Hematopoietic multipotent progenitor cell treated with erythropoietin and hydrocortisone succinate and interleukin-3 and kit ligand, for 17 days (in vitro differentiated cells): ENCODE measurements at places on chromosomes 11 and 22.

- DNase-seq = no peak
Observed at GRCh38 chr11:95495706-95496105, 264.7 kb upstream of the SESN3 start.

GRCh38 chr11:119307219-119307618 lies 9.7 kb downstream of the MCAM start:
- DNase-seq = no peak

GRCh38 chr11:106480581-106481190 lies 403.2 kb downstream of the AASDHPPT start:
- no peak for DNase-seq

- DNase-seq = no peak
Observed at GRCh38 chr22:41513391-41513790, 30.9 kb downstream of the POLR3H start.

DNA sequence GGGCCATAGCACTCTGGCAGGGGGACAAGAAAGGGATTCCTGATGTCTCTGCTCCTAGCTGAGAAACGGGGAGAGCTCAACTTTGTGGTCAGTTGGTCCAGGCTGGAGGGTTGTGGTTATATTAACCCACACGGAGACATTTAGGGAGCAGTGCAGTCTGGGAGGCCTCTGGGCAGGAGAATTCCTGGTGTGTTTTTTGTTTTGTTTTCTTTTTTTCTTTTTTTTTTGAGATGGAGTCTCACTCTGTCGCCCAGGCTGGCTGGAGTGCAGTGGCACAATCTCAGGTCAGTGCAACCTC lies 88.0 kb upstream of the SHISAL1 start:
- DNase-seq = no peak

DNA sequence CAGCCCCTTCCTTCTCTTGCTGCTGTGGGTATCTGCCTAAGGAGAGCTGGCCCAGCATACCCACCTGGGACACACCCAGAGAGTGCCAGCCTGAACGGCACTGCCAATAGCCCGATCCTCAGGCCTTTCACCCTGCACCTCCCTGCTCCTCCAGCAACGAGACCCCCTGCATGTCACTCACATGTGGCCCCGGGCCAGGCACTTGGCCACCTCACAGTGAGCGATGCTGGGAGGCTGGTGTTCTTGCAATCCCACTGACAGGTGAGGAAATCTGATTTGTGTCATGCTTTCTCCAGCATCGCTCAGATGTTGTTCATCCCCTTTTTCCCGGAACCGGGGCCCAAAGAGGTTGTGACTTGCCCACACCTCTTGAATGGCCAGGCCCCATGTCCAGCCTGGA lies 20.5 kb downstream of the DAGLA start:
- no peak for DNase-seq

- no peak for DNase-seq
Observed at GRCh38 chr11:134847083-134847715, 435.2 kb upstream of the B3GAT1 start.

GRCh38 chr11:2775626-2776350 lies 76.0 kb upstream of the KCNQ1OT1 start:
- no peak for DNase-seq

- DNase-seq = no peak
Observed at GRCh38 chr22:40030758-40031095, 36.0 kb downstream of the FAM83F start.

GRCh38 chr22:23242473-23243001 lies 62.2 kb downstream of the BCR start:
- DNase-seq = no peak

GRCh38 chr22:27060190-27060589 lies 402.8 kb downstream of the MIAT start:
- no peak for DNase-seq

GRCh38 chr22:44191036-44191454 lies 10.3 kb downstream of the PARVG start:
- no peak for DNase-seq

- no peak for DNase-seq
Observed at GRCh38 chr11:96137373-96137772, 205.6 kb downstream of the MAML2 start.

DNA sequence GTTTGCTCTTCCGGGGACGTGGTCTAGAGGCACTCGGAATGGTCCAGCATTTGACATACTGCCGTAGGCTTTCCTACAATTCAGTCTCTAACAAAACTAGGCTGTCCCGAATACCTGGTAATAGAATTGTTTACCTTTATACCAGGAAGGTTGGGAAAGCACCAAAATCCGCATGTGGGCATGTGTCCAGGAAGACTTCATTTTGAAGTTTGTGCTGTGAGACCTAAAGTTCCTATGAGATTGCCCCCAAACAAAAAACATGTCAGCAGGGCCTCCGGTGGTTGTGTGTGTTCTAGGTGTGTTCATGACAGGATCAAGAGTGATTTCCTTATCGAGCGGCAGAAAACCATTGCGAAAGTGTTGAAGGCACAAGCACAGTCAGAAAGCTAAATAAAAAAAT lies 26.1 kb downstream of the HSPA8 start:
- DNase-seq = no peak

DNA sequence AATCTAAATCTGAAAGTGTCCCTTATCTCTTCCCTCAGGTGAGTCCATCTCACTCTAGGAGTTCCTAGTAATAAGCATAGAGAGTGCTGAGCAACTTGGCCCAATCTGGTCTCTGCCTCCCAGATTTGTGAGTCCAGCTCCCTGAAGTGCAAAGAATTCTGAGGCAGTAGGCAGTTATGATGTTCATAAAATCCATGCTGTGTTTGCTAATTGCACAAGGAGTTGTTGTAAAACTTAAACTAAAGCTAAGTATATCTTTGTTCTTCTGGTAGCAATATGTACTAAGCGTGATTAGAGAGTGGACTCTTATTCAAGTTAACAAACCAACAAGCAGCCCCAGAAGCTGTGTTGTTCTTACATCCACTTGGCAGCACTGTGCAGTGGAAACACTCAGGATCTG lies 7.6 kb upstream of the PTH start:
- DNase-seq = no peak

GRCh38 chr11:129593098-129593497 lies 217.4 kb downstream of the BARX2 start:
- no peak for DNase-seq

DNA sequence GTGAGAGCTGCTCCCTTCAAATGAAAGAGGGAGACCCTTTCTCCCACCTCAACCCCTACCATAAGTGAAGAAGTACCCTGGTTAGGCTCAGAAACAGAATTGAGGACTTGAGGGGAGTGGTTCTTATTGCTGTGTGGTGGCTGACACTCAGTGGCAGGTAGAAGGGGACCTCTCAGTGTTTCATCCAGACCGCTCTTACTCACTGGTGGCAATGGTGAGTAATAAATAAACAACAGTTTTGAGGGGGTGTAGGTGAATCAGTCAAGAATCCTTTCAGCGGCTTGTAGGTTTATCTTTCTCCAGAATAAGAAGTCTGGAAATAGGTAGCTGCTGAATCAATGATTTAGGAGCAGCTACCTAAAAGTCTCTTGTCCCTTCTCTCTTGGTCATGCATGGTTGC lies 403.4 kb upstream of the B3GAT1 start:
- no peak for DNase-seq

GRCh38 chr11:37560346-37560745 lies 962.3 kb upstream of the RAG2 start:
- DNase-seq = no peak

DNA sequence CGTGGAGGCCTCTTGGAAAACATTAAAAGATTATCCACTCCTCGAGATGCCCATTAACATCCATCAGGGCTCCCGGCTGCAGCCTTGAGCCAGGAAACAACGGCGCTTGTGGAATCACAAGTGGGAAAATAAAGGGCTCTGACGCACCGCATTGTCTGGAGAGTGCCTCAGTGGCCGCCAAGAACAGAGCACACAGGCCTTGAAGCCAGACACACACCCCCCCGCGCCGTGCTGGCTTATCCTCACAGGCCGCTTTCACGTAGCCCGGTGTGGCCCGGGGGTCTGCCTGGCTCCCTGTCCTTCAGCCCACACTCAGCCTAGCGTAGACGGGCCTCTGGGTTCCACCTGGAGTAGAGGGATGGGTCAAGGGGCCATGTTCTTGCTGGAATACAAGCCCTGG lies 1020.5 kb downstream of the BRD1 start:
- no peak for DNase-seq

- no peak for DNase-seq
Observed at GRCh38 chr11:86745571-86745970, 54.8 kb upstream of the PRSS23 start.

GRCh38 chr11:134477486-134477885 lies 65.4 kb upstream of the B3GAT1 start:
- DNase-seq = no peak

DNA sequence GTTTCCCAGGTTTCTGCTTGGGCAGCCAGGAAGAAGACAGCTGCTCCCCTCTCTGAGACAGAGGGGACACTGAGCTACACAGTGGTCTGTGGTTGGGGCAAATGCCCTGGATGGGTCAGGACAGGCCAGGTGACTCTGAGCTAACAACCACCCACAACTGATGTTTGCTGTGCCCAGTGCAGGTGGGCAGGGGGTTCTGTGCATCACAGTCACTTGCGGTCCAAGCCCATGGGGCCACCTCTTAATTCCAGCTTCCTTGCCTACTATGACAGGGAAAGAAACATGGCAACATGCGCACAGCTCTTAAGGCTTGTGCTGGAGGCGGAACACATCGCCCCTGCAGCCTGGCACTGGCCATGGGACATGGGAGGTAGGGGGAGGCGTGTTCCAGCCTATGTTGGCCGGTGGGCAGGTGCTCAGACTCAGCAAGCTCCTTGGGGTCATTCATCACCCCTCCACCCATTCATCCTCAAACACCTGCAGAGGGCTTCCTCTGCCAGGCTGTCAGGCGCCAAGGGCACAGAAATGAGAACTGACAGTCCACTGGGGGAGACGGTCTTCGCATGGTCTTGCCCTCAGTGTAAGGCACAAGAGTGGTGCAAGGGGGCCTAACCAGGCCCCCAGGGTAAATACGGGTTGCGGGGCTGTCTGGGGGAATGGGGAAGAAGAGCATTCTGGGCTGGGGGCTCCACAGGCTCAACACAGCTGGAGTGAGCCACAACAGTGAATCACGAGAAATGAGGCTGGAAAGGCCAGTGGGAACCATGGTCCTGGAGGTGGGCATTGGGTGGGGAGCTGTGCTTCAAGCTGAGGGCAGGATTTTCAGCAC lies 55.6 kb downstream of the ARFGAP3 start:
- no peak for DNase-seq

GRCh38 chr22:24155627-24156140 lies 25.6 kb upstream of the SUSD2 start:
- no peak for DNase-seq

- DNase-seq = peak; percentile 64
Observed at GRCh38 chr22:29313126-29313575, 2.3 kb downstream of the RASL10A start.

DNA sequence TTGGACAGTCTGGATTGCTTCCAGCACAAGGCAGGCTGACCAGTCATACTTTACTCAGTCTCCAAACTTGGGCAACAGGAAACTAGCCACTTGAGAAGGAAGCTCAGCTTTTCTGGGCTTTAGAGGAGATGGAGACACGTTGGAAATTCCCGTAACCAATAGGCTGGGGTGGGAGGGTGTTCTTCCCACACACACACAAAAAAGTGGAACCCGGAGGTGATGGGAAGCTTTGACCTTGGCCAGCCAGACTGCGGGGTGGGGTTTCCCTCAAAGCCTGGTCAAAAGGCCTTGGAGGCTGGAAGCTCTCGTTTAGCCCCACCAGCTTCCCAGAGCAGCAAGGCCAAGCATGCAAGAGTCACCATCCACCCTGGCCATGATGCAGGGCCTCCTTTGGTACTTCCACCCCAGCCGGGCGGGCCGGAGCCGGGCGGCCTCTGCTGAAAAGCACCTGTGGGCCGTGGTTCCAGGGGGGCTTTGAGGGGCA lies 126.2 kb downstream of the BCR start:
- DNase-seq = no peak

GRCh38 chr22:23772315-23772648 lies 367 bp upstream of the MMP11 start:
- DNase-seq = no peak

DNA sequence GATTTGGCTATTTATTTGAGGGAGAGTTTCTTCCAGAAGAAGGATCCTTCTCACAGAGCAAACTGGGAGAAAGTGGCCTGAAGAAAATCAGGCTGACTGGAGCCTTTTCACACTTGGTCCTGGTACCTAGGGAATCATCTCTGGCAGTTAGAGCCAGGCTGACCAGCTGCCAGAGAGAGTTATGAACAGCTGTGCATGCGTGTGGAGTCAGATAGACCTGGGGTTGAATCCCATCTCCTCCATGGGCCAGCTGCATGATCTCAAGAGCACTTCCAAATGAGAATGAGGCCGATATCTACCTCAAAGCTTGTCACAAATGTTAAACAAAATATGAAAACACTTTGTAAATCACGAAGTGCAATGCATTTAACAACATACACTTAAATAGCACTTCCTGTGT lies 390.0 kb downstream of the TENM4 start:
- DNase-seq = no peak

DNA sequence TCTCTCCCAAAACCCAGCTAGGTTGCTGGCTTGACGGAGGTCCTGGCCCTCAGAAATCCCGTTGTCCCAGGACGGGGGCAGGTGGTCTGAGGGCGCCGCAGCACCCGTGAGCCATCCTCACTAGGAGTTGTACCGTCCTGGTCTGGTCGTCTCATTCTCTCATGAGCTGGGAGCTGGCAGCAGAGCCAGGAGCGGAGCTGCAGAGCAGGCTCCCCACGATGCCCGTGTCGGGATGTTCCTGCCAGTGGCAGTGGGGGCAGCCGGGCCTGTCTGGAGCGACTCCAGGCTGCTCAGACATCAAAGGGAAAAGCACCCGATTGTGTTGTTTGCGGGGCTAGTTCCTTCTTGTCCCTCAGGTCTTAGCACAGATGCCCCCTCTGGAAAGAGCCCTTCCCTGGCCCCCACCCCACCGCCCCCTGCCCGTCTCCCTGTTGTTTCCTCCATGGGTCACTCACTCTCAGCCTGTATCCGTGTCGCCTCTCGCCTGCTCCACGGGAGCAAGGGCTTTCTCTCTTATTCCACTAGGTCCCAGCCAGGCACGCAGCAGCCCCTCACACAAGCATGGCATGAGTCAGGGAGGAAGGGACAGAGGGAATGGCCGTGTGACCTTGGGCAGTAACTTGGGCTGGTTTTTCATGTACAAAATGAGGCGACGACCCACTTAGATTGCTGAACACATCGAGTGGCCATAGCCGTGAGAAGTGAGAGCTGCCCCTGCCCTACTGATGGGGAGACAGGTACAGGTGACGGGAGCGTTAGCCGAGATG lies 23.2 kb upstream of the MGAT3 start:
- DNase-seq = no peak

- no peak for DNase-seq
Observed at GRCh38 chr11:110134110-110134509, 40.9 kb downstream of the ZC3H12C start.

DNA sequence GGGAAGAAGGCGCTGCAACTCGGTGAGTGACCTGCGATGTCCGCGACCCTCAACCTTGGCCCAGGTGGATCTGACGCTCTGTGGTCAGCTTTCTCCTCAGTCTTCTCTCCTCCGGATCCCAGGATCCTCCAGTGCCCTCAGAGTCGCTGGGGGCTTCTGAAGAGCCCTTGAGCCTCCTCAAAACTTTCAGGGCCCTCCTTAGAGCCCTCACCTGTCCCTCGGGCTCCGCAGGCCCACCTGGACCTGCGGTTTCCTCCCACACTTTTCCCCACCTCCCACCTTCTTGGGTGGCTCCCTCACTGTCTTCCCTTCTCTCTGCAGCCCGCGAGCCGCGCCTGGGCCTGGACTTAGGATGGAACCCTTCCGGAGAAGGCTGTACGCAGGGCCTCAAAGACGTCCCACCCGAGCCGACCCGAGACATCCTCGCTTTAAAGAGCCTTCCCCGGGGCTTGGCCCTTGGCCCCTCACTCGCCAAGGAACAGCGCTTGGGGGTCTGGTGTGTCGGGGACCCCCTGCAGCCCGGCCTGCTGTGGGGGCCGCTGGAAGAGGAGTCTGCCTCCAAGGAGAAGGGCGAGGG lies 335 bp downstream of the ZNF408 start:
- DNase-seq = no peak

- no peak for DNase-seq
Observed at GRCh38 chr11:59188954-59189353, 17.0 kb downstream of the DTX4 start.
